T-helper 9 cell (primary cell): ENCODE measurements at places on chromosomes 1 and 21.

- no peak for DNase-seq
These were observed 6.8 kb upstream of the PSMG1 start for GRCh38 chr21:39189857-39190604.

DNA sequence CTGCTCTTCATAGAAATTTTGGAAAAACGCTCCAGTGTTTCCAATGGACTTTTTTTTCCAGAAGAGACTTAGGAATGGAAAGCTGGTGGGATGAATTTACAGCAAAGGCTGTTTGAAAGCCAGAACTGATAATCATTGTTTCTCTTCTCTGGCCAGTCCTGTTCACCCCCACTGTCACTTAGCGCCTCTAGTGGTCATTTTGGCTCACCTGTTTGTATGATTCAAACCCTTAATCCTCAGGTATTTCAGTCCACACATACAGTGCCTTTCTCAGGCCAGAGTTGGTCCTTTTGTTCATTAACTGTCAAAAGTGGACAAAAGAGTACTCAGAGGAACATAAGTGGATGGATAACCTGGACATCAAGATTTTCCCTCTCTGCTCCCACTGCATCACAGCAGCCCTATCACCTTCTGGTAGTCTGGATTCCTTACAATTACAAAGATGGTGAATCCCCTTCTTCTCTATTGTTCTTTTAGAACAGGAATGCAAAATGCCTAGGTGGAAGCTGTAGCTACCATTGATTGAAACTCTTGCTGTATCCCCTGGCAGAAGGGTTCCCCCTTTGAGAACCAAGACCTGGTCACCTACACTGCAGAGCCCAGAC is 177.6 kb upstream of the OLFM3 start:
- no peak for DNase-seq

DNA sequence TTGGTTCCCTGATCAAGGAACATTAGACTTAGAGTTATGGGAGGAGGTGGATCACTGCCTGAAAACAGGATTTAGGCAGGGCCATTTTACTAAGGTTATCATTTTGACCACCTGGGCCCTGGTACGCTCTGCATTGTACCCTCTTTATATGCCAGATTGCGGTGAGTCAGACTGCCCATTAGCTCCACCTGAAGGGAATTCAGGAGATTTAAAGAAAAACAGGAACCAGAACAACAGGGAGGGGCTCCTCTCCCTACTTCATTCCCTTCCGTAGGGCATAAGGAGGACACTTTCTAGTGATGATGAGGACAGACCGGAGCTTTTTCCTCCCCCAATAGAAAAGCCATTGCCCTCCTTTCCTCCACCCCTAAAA is 20.6 kb upstream of the ITLN1 start:
- no peak for DNase-seq

GRCh38 chr1:75630004-75630594 is 19.2 kb upstream of the SLC44A5 start:
- no peak for DNase-seq

- DNase-seq, result no peak
These were observed 67.8 kb downstream of the LPAR3 start for GRCh38 chr1:84825161-84825560.

GRCh38 chr1:201190624-201191051 is at the start of gene IGFN1:
TSS of gene IGFN1 (plus strand) at chr1:201190824. CDS start at chr1:201193294, 2,470 bp downstream.
- no peak for DNase-seq

GRCh38 chr1:46735708-46736324 is 16.9 kb upstream of the EFCAB14 start:
- no peak for DNase-seq

GRCh38 chr1:2496087-2496622 is 20.1 kb downstream of the PLCH2 start:
- DNase-seq, result no peak

- no peak for DNase-seq
These were observed 31.8 kb downstream of the SDCCAG8 start for GRCh38 chr1:243287652-243288051.

GRCh38 chr1:220528679-220529501 is 954 bp downstream of the MARK1 start:
- no peak for DNase-seq

DNA sequence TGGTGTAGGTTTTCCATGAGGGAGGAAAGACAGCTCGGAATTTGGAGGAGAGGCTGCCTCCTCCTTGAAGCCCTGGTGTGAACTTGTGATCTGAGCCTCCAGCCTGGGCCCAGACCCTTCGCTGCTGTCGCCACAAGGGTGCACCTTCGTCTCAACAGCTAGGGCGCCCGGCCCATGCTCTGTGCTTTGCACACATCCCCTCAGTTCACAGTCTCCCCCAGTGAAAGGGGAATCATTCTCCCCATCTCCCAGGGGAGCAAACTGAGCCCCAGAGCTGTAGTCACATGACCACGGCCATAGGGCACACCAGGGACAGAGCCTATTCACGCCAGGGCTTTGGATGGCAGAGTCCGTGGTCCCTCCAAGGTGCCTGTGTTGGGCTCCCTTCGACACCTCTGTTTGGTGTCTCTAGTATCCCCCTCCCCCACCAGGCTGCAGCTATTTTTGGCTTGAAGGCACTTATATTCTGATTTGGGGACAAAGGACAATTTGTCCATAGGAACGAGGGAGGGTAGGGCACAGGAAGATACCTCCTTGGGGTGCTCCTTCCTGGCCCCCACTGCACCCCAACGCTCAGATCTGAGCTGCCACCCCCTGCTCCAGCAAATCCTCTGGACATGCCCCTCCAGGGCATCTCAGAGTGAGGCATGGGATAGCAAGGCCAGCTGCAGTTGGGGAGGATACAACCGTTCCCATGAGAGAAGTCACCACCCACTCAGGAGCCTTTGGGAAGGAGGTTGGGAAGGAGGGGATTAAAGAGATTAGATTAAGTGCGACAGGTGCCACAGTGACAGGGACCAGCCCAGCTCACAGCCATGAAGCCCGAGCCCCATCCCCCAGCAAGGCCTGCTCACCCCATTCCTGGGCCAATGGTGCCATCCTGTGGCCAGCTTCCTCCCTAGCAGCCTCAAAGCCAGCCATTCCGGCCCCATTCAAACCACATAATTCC is 15.7 kb downstream of the MATN1 start:
- peak; percentile 47 for DNase-seq

GRCh38 chr1:20126041-20126805 is 6.9 kb upstream of the PLA2G2D start:
- DNase-seq, result no peak

DNA sequence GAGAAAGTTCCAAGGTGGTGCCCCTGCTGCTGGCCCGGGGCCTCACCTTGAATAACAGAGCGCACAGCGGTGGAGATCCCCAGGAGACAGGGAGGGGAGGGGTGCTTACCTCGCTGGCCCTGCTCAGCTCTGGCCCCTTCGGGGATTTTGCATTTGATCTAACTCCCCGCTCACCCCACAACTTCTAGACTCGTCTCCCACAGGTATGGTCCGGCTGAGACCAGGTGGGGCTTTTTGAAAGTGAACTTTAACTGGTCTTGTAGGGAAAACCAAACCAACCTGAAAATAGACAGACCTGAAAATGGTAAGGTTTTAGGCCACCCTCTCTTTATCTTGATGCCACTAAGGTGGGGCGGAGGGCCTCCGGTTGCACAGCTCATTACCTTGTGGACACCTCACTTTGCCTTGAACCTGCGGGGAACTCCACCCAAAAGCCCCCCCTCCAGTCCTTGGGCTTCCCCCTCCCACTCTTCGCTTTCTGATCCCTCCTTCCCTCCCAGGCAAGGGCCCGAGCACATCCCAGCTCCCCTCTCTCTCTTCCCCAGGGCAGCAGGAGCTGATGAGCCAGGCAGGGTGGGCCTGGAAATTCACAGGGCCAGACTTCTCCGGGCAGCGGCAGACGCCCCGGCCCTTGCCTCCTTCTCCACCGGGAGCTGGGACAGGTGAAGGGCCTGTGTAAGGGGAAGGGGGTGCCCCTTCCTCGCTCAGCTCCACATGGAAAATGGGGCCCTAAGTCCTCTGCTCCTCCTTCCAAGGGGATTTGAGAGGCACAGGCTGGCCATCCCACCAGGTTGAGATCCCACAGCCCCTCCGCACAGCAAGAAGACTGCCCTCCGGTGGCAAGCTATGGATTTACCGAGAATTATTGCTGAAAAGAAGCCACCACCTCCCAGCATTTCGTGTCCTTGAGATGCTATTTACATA is 16.1 kb downstream of the TNFRSF8 start:
- DNase-seq, result no peak

DNA sequence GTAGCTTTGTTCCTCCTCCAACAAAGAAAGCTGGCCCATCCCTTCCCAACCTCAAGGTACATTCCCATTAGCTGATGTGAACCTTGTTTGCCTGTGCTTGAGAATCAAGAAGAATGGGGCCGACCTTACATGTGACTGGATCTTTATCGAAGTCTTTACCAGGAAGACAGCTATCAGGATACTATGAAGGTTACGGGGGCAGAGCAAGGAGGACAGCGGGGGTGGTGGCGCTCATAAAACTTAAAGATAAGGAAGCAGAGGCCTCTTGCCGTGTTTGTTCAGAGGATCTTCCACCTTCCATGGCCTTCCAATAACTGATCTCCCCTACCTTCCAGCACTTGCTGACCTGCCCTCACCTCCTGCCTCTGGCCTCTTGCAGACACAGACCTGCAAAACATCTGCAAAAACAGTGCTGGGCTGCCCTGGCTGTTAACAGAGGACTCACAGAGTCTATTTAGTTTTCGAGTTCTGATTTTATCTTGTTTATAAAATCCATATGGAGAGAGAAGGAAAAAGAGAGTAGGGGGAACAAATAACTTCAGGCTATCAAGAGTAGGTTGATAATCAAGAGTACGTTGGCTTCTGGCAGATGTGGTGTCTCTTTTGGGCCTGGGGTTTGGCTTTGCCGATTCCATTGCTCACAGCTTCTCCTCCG is 198.0 kb downstream of the HUNK start:
- DNase-seq, result no peak

DNA sequence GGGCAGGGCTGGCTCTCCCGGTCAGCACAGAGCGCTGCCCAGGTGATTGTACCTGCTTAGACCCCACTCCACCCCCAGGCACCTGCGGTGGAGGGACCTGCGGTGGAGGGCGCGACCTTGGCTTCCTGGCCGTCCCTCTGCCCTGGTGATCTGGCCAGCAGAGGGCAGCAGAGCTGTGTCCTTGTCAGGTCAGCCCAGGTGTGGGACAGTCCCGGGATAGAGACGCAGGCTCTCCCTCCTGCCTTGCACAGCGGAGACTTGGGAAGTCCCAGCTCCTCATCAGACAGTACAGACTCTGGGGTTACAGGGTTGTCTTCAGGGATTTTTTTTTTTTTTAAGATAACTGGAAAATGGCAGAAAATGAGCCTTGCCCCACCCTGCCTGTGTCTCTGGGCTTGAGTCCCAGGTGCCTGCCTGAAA is 10.0 kb downstream of the SLX9 start:
- peak; percentile 88 for DNase-seq

- DNase-seq, result no peak
These were observed 350.9 kb downstream of the LTN1 start for GRCh38 chr21:28641731-28642130.

DNA sequence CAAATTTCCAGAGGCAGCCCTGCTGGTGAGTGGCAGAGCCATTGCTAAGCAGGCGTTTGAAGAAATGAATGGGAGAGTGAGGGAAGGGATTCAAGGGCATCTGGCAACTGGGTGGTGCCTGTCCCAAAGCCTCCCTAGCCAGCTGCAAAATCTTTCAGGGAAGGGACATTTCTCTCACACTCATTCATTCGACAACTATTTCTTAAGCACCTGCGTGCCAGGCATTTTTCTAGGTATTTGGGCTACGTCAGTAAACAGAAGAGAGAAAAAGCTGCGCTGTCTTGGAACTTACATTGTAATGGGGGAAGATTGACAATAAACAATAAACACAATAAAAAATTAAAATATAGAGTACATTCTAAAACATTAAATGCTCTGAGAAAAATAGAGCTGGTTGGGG is 301.9 kb upstream of the USP24 start:
- DNase-seq, result no peak

DNA sequence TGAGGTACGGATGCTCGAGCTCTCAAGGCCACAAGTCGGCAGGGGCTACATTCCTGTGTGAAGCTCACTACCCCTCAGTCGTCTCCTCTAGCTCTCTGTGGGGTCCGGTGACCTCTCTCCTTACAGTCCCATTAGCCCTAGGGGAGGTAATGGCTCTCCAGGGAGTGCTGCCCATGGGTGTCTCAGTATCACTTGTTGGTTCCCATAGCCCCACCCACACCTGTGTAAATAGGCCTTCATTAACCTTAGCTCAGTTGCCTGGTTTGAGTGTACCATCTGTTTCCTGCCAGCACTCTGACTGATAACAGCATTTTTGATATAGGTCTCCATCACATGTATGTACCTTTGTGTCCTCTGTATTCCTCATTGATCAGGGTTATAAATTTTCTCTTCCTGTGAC is 133.2 kb upstream of the KCNJ15 start:
- DNase-seq, result no peak

GRCh38 chr1:108541861-108542260 is 18.0 kb upstream of the EEIG2 start:
- no peak for DNase-seq

- no peak for DNase-seq
These were observed 48.7 kb upstream of the DNAH14 start for GRCh38 chr1:224880593-224881307.

DNA sequence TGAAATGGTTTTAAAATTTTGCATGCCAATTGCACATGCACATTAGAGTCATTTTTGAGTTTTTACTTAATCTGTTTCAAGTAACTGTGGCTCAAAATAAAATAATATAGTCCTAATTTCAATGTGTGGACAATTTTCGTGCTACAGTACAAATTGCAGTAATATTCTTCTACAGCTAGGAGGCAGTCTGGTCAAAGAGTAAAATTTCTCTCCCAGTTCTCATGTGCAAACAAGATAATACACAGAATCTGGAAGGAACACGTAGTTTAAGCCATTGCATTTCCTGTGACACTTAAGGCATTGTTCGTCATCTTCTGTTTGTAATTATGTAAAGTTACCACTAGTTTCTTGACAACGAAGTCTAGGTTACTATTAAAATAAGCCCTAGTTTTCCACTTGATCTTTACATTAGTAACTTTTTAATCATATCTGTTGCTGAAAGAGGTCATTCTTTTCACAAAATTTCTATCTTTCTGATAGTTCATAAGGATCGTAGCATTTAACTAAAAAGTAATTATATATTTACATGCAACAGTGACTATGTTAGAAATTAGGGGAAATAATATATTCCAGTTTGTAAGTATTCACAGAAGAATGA is 28.9 kb downstream of the ODR4 start:
- DNase-seq, result no peak

DNA sequence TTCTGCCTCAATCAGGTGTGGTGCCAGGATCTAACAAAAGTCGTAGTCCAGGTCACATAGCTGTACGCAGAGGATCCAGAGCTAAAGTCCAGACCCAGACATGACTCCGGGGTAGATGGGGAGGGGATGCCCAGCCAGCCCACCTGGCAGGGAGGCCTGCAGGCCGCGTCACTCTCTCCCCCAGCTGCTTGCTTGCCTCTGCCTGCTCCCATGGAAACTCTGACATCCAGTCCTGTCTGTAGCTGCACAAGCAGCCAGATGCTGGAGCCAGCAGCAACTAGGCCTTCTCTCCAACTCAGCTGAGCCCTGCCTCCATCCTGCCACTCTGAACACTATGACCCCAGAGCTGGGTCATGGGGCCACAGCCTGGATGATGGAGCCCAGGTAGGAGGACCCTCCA is 8.1 kb downstream of the COL8A2 start:
- DNase-seq, result no peak
